Esophagus squamous epithelium (tissue), 5 donors: ENCODE measurements at places on chromosomes 1 and 21.

DNA sequence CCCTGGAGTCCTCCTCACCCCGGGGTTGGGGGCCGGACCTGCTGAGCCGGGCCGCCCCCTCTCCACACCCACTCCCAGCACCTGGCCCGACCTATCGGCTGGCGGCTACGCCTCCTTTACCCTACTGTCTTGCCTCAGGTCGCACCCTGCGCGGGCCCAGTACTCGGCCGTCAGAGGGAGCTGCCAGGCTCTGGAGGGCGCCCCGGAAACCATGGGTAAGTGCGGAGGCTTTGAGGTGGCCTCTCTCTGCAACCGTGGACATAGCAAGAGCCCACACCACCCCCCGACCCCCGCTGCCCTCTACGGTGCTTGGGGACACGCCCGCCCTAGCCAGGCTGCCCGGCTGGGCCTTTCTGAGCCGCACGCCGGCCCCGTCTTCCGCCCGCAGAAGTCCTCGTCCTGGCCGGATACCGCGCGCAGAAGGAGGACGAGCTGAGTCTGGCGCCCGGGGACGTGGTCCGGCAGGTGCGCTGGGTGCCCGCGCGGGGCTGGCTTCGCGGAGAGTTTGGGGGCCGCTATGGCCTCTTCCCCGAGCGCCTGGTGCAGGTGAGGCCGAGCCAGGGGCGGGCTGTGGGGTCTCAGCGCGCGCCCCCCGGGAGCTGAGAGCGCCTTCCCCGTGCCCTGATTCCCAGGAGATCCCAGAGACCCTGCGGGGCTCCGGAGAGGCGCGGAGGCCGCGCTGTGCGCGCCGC is at the start of gene SH3D21:
Gene SH3D21 (plus strand): TSS at position 159 of the 692 bp plus-strand sequence. CDS start 53 bp downstream, at position 212.
- no peak for DNase-seq

GRCh38 chr1:171641076-171641864 is 11.2 kb downstream of the MYOC start:
- no peak for DNase-seq

- no peak for DNase-seq
Observed at GRCh38 chr1:180946541-180947498, 34.1 kb downstream of the KIAA1614 start.

DNA sequence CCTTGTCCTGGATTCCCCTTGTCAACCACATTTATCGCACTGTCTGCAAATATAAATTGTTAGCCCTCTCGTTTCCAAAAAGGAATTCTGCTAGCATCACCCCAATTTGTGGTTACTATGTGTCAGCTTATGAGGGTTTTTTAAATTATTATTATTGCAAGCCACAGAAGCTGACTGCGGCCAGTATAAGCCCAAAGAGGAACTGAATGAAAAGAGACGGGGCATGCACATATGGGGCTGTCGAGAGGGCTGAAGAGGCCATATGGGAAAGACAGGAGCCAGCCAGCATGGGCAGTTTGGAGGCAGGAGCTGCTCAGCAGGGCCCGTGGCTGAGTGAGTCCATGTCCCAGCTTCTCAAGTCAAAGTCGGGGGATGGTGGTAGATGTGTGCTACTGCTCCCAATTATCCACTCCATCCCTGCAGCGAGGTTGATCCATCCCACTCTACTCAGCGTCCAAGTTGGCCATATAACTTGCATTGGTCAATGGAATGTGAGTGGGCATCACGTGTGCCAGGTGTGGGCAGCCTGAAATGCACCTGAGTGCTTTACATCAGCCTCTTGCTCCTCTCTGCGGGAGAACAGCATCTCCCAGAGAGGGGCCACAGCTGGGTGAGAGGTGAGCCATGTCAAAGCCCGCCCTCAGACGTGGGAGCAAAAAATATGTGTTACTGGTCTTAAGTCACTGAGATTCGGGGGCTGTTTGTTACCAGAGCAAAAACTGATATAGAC is 37.6 kb upstream of the LDLRAP1 start:
- no peak for DNase-seq

GRCh38 chr1:35390600-35391494 is 122.3 kb downstream of the ZMYM4 start:
- DNase-seq = no peak

- DNase-seq = no peak
Observed at GRCh38 chr1:197343663-197344273, 75.7 kb downstream of the CRB1 start.

GRCh38 chr21:20641241-20641640 is 357.0 kb upstream of the NCAM2 start:
- no peak for DNase-seq

GRCh38 chr1:197422993-197423392 is 154.9 kb downstream of the CRB1 start:
- no peak for DNase-seq

DNA sequence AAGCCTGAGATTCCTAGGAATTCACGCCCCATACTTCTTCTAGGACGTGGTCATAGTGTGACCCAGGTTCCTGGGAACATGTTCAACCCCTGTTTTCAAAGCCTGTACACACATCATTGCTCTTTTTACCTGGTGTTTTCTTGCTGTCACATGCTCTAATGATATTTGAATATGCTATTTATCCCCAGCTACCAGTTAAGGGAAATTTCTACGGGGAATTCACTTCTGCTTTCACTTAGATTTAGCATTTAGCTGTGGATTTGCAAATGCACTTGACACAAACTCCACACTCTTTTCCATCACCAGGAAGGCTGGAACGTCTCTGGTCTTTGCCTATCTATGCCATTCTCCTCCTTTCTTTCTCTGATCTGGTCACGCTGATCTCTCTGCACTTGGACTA is 11.3 kb upstream of the SAMSN1 start:
- no peak for DNase-seq

DNA sequence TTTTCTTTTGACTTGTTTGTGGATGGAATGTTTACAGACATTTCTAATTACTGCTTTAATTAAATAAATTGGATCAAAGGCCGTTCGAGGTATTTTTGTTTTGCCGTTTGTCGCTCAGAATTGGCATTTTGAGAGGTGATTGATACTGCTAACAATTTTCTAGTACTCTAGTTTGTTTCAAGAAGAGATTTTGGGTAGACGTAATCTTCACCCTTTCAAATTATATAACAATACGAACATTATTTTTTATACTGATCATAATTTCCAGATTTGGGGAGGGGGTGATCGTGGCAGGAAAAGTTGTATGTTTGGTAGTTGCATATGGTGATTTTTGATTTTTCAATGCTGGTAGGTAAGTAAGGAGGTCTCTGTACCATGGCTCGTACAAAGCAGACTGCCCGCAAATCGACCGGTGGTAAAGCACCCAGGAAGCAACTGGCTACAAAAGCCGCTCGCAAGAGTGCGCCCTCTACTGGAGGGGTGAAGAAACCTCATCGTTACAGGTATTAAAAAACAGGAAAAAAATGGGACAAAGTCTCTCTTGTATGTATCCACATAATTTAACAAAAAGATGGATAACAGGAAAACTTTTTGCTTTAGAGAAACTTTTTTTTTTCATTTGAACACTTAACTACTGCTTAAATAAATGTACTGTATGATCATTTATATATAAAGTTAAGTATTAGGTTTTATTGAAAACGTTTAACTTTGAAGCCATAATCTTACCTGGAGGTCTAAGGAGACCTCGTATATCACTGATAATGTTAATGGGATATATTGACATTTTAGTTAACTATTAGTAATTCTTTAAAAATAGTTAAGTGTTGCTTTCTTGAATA is 1.7 kb downstream of the H3-3A start:
- DNase-seq = no peak

DNA sequence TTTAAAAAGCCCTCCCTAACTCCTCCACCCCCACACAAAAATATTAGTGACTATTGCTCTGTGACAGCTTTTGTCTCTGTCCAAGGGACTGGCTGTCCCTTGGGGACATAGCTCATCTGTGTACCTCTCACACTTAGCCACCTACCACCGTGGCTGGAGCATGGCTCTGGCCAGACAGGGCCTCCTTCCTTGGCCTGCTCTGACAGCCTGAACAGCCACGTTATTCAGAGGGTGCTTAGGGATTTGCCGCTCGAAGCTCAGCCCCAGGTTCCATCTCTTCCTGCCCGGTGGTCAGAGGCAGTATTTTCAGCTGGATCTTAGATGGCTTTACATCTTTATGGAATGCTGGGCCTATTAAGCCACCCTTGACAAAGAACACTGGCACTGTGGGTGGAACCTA is 6.1 kb upstream of the CELSR2 start:
- DNase-seq = no peak

DNA sequence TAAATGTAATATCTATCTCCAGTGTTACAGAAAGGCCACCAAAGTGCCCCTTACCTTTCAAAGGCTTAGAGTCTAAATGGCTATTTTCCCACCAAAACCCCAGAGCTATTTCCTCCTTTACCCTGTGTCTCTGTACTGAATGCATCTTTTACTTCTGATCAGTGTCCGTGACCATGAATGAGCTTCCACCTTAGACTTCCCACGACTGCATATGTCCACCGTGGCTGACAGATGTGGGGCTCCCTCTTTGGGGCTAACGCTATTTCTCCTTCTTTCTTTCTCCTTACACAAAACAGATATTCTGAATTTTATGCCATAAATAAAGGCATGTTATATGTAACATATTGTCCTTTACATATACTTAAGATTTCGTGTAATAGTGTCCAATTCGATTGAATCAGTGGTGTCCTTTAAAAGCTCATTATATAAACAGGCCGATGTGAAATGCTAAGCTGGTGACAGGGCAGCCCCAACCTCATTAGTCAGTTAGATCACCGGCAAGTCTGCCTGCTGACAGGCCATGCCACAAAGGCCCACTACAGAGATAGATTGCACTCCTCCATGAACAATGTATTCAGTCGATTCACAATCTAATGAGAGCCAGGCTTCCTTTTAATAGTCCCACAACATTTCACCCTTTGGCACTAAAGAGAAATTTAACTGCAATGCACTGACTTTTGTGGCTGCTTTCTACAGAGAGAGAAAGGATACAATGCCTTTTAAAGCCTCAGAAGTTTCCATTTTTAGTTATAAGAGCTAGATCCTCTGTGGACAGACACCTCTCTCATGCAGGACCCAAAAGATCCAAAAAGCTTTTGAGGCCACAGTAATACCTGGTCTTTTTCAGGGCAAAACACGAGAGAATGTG is 297.9 kb downstream of the PCP4 start:
- no peak for DNase-seq

DNA sequence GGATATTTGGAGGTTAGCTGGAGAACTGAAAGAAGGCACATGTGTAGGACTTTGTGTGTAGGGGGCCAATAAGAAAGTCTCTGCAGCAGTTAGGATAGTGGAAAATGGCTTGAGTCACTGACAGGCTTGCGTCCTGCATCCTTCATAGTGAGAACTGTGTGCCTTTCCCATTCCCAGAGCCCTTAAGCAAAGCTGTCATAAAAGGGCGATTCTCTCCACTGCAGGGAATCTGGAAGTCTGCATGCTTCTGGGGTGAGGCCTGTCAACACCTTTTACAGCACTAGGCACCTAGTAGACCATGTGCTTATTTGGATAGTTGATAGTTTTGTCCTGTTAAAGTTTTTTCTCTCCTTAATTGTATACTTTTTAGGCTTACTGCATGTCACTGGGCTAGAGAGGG is 39.4 kb upstream of the MACF1 start:
- DNase-seq = no peak

DNA sequence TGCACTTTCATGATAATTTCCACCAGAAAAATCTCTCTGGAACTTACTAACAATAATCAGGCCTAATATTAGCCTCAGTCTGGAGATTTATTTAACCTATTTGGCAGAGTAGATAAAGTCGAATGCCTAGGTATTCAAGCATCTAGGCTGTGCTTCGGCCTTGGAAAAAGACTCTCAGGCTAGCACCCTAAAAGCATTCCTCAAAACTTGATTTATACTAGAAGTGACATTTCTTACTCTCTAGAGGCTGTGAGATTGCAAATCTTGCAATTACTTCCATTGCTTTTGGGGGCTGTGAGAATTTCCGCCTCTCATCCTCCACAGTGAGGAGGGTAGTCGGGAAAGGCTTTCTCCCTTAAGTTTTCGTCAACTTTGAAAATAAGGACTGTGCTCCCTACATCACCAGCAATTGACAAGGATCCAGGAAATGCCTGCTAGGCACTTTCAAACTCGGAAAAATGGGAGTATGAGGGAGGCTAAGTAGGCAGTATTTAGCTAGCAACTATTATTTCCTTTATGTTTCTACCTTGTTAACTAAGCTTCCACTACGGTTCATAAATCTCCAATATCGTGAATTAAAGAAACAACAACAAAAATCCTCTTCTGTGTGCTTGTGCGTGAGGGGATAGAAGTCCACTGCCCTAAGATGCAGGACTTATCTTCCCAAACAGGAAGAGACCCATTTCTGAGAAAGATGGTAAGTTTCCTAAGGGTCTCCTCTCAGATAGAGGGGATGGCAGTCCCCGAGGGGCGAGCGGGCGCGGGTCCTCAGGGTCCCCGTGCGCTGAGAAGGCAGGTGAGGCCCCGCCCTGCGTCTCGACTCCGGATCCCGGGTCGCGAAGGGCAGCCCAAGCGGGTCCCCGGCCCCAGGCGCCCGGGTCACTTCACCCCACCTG is 1.1 kb upstream of the LMO4 start:
- DNase-seq = no peak

DNA sequence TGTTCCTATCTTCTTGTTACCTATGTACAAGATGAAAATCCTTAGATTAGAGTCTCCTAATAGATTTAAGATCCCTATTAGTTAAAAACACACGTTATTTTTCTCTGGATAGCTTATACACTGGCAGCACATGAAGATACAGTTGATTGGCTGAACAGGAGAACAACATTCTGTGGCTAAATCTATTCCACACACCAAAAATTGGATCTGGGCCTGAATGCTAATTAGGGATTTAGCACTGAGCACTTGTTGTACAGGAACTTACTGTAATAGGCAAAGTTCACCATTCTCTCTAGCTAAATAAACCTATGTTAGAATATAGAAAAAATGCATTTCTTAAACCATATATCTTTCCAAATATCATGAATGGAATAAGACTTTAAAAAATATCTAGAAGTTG is 117.1 kb upstream of the PTGFR start:
- DNase-seq = no peak

DNA sequence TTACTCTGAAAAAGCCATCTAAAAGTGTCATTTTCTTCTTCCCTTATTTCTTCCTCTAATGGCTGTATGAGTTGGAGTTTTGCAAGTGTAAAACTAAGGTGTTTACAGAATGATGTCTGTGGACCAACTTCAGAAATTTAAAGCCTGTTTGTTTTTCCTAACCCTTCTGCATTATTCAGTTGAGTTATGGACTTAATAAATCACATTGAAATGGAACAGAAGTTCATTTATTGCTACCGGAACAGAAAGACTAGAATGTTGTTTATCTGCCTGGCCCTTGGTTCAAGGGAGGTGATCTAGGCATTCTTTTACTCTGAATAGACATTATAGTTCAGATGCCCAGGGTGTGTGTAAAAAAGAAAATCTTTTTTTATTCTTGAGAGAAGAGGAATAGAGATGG is 24.8 kb downstream of the SYT14 start:
- no peak for DNase-seq

DNA sequence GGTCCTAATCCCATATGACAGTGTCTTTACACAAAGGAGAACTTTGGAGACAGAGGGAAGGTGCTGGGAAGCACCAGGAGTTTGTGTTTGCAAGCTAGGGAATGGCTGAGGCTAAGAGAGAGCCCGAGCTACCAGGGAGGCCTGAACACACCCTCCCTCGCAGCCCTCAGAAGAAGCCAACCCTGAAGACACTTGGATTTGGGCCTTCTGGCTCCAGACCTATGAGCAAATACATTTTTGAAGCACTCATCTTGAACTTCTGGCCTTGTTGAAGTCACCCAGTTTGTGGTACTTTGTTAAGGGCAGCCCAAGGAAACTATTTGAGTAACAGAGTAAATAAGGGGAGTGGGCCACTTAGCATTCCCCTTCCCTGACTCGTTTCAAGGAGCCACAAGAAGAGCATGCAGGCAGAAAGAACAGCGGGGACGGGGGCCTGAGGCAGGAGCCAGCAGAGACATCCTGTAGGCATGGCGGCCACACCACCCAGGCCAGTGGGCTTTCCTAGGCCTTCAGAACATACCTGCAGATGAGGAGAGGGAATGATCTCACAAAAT is 13.2 kb upstream of the QSOX1 start:
- no peak for DNase-seq
